ENCODE measurements at places on chromosomes 7 and 10. TPM values are rescaled to one million over a fixed set of nuclear protein-coding genes. Genes with fewer than 3 reads are reported as not detected.

ATG9B gene
- not detected for total RNA-seq

INSYN2A gene
- total RNA-seq, result not detected

GRCh38 chr7:842431-843031 is 10.3 kb downstream of the SUN1 start:
- peaks cover 12% of the 10 kb centered on the region for H3K36me3 ChIP-seq
- DNase-seq, result no peak
- H3K27ac ChIP-seq, result no peak overlapping the region

DNA sequence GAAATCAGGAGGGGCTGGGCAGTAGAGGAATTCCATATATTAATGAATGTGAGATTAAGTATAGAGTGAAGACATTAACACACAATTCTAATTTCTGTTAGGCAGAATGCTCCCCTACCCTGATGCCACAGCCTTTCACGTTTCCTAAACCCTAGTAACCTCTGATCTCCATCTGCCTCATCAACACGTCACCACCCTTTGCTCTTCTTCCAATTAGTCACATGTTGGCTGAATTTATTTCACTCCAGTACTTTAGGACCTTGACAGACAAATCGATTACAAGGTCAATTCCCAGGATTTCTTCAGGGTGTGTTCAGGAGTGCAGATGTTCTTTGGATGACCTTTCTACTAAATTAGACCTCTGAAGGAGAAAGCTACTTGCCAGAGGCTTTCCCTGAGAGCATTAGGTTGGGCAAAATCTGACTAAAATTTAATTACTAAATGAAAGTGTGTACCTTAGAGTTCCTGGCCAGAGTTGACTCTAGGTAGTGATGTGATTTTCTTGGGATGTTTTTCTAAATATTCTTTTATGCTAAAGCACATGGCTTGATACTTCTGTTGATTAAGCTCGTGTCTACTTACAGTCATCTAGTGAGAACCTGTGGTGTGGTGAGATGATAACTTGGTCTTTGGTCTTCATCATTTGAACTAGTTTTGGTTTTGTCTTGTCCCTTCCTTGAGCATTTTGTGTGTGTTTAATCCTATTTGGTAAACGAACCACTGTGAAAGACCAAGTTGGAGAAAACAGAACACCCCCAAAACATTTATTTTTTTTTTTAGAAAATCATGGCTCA is 12.7 kb downstream of the AGR2 start:
- H3K27me3 ChIP-seq, result no peaks in the 10 kb centered on the region
- no peak overlapping the region for H3K27ac ChIP-seq
- no peak overlapping the region for H3K4me3 ChIP-seq
- no peak for DNase-seq
- no peaks in the 10 kb centered on the region for H3K4me1 ChIP-seq

- no peak for DNase-seq
- H3K4me1 ChIP-seq, result no peaks in the 10 kb centered on the region
- H3K36me3 ChIP-seq, result peaks cover 8% of the 10 kb centered on the region
- H3K4me3 ChIP-seq, result no peak overlapping the region
- no peaks in the 10 kb centered on the region for H3K27me3 ChIP-seq
Measured at GRCh38 chr7:96135241-96135640, 186.7 kb downstream of the SLC25A13 start.

DNA sequence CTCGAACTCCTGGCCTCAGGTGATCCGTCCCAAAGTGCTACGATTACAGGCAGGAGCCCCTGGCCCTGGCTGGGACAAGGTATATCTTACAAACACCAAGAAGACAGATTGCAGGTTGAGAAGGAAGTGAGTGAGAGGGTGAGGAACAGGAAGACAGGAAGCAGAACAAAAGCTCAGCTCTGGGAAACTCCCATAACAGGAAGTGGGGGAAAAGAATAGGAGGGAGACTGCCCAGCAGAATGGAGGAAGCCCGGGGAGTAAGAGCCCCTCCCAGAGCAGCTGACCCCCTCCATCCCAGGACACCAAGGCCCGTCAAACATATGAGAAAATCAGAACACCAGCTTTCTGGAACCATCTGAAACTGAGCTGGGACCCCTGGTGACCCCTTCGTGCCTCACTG is 2.9 kb downstream of the TECPR1 start:
- H3K4me1 ChIP-seq, result peaks cover 13% of the 10 kb centered on the region
- no peak overlapping the region for H3K4me3 ChIP-seq

- no peaks in the 10 kb centered on the region for H3K27me3 ChIP-seq
- DNase-seq, result no peak
- H3K27ac ChIP-seq, result no peak overlapping the region
- no peak overlapping the region for H3K4me3 ChIP-seq
- H3K36me3 ChIP-seq, result no peaks in the 10 kb centered on the region
Measured at GRCh38 chr7:13117103-13117502, 429.7 kb downstream of the ARL4A start.

- no peaks in the 10 kb centered on the region for H3K27me3 ChIP-seq
- no peak overlapping the region for H3K4me3 ChIP-seq
- no peak for DNase-seq
- H3K36me3 ChIP-seq, result no peaks in the 10 kb centered on the region
- H3K27ac ChIP-seq, result no peak overlapping the region
Measured at GRCh38 chr10:131180740-131181415, 130.6 kb downstream of the TCERG1L start.

All from SJCRH30 (cell line).